ENCODE measurements at places on chromosomes 12 and 14. TPM values are rescaled to one million over a fixed set of nuclear protein-coding genes. Genes with fewer than 3 reads are reported as not detected.

The IAPP gene
- total RNA-seq: not detected

The SERPINA9 gene
- total RNA-seq: 0.19 TPM

The ETFBKMT gene
- total RNA-seq: 2.5 TPM

The SNX6 gene
- total RNA-seq: 98.4 TPM

The KRT72 gene
- total RNA-seq: not detected

The SDSL gene
- 10.8 TPM for total RNA-seq

The TAMALIN gene
- total RNA-seq: not detected

The TMEM179 gene
- not detected for total RNA-seq

The LRP1 gene
- total RNA-seq: 33.2 TPM

The SNW1 gene
- 31.0 TPM for total RNA-seq

The ADAM21 gene
- 0.68 TPM for total RNA-seq

The FSCB gene
- not detected for total RNA-seq

The ACTR6 gene
- total RNA-seq: 24.5 TPM

The PRPH gene
- 2.6 TPM for total RNA-seq

The RHEBL1 gene
- total RNA-seq: 1.7 TPM

The CBLN3 gene
- total RNA-seq: 3.1 TPM

The BIN2 gene
- not detected for total RNA-seq

The CD27 gene
- total RNA-seq: not detected

The PZP gene
- not detected for total RNA-seq

The EPYC gene
- total RNA-seq: not detected

The GPR137C gene
- total RNA-seq: 0.64 TPM

The MYF5 gene
- not detected for total RNA-seq

The ASIC1 gene
- 10.5 TPM for total RNA-seq
